ENCODE measurements at places on chromosomes 2 and 18.

DNA sequence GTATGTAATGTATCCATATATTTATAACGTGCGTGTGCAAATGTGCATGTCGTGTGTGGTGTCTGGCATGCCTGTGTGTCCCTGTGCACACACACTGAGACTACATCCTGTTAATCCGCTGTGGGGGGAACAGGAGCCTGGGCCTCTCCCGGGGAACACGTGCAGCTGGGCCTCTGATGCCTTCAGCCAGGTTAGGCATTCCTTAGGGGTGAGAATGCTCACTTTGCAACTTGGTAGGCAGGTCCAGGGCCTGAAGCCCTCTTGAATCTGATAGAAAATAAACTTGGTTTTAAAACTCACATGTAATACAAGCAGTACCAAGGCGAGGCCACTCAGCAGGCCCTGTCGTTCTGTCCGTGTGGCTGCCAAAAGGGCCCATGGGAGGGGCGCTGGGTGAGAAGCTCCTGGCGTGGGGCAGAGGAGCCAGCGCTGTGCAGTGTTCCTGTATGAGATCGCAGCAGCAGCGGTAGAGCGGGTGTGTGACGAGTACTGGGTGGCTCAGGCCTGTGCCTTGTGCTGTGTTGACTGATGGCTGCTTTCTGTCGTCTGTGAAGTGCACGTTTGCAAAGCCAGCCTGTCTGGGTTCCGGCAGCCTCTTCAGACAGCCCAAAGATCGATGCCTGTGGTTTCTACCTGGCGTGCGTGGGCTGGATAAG is 16.2 kb downstream of the SALL3 start:
- DNase-seq, result no peak

- DNase-seq, result no peak
Observed at GRCh38 chr2:74619651-74620297, 28.4 kb downstream of the M1AP start.

DNA sequence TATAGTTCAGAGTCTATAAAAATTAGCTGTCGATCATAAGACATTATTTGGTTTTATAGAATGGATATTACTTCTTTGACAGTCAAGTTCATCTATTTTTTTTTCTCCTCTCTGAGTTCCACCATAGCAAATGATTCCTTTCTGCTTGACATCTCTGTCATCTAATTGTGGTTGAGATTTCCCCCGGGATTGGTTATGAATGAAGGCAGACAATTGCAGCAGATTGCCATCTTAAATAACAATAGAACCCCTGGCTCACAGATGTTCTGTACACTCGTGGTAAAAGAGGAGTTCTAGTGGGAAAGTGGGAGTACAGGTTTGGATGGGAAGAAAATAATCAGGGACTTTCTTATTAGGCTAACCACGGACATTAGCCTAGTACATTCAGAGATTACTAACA is 292.1 kb upstream of the NRXN1 start:
- no peak for DNase-seq

- no peak for DNase-seq
Observed at GRCh38 chr2:29105375-29105774, 9.8 kb upstream of the CLIP4 start.

- no peak for DNase-seq
Observed at GRCh38 chr18:54690198-54690597, 99.2 kb downstream of the DYNAP start.

DNA sequence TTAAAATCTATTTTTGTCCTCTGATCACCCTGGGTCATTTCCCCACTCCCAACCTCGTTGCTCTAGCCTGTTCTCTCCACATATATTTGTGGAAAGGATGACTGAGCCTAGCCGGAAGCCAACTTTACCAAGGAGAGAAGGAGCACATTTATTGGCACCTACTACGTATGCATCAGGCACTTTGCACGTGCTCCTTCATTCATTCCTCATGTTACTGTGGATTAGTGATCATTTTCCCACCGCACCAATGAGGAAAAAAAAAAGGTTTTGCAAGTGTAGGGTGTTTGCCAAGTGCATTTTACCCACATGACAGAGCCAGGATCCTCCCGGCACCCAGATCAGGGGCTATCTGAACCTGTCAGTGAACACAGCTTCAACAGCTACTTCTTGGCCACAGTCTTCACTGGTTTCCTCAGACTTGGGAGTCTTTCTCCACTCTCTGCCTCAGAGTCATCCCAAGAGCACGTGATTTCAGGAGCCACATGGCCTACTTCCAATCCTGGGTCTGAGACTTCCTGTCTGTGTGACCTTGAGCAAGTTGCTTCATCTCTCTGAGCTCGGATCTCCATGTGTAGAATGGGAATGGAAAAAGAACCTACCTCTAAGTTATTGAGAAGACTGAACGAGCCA is 1.9 kb upstream of the C1QL2 start:
- no peak for DNase-seq

DNA sequence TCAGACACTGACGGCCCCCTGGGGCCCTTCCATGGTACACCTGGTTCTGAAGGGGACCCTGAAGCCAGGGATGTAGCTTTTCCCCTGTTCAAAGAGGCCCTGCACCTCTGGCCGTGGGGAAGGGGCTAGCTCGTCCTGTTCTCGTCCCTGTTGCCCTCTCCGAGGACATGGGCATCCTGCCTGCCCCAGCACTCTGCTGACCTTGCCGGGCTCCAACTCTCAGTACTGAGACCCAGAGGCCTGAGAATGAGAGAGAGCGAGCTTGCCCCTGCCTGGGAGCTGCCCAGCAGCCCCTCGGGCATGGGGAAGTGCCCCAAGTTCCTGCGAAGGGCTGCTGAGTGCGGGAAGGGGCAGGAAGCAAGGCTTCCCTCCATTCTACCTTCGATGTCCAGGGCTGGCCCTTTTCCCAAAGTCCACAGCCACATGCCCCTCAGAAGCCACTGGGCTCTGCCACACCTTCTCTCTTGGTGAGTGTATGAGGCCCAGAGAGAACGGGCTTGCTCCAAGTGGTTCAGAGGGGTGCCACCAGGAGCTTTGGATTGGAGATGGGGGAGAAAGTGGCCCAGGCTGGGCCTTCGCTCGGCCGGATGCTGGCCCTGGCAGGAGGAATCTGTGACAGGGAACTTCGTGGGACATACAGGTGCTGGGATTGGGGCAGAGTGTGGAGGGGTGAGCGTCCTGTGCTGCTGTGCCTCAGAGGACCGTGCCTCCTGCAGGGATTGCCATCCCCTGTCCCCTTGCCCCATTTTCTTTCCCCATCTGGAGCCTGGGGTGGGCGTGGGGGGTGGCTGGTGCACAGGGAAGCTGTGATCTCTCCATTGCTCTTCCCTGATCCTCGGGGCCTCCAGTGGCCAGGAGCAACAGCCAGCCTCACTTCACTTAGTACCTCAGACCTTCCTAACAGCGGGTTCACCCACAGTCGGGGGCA is 50.8 kb downstream of the KCNIP3 start:
- DNase-seq, result no peak

DNA sequence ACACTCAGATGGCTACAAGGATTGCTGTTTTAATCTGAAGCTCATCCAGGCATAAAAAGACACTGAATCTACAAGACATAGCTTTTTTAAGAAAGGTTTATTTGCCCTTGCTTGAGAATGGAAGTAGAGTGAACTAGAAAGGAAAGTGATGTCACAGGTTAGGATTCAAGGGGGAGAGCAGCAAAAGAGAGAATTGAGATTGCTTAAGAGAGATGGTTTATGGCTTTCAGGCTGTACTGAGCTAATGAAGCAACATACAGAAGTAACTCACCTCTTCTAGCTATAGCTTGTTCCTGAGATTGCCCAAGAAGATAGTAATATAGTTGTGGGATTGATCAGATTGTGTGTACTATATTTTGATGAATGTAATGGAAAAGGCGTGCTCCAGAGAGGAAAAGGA is 26.1 kb upstream of the ACVR2A start:
- no peak for DNase-seq

DNA sequence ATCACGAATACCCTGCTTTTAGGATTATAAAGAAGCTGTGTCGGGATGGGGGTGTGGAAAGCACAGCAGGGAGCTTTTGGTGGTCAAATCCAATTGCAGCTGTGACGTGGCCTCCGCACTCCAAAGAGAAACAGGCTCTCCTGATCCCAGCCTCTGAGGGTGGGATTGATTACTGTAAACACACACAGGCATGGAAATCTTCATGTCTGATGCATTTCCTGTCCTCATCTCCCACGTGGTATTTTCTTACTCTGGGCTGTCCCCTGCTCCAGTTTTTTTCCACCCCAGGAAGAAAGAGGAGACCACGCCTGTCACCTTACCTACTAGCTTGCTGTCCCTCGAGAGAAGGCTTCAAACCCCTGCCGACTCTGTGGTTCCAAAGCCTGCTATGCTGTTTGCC is 22.7 kb downstream of the RNF152 start:
- no peak for DNase-seq

- DNase-seq, result no peak
Observed at GRCh38 chr2:99754210-99754609, 264.4 kb upstream of the REV1 start.

- DNase-seq, result no peak
Observed at GRCh38 chr18:23228102-23229061, 93.1 kb downstream of the CABLES1 start.

- DNase-seq, result no peak
Observed at GRCh38 chr2:99715956-99716355, 226.1 kb upstream of the REV1 start.

- DNase-seq, result no peak
Observed at GRCh38 chr2:233329489-233330135, 22.0 kb downstream of the SAG start.

GRCh38 chr2:168293766-168294165 is 46.4 kb upstream of the STK39 start:
- no peak for DNase-seq

DNA sequence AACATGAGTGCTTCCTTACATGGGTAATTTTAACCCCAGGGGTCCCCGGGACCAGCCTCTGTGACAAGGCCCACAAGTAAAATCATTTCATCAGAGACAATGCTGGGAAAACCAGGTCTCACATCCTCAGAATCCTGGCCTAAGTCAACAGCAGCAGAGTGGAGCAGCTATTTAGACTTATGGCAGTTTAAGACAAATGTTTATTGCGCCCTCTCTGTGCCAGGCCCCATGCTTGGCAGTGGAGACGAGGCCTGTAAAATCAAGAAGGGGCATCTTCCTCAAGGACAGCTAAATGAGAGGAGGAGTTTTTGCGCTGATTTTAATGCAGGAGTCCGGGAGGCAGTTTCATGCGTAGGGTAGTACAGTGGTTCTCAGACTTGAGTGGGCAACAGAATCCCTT is 56.0 kb upstream of the ACAA2 start:
- no peak for DNase-seq

- DNase-seq, result no peak
Observed at GRCh38 chr2:20330192-20330591, 20.5 kb downstream of the PUM2 start.

- DNase-seq, result no peak
Observed at GRCh38 chr2:44480068-44480467, 118.3 kb downstream of the CAMKMT start.

- DNase-seq, result no peak
Observed at GRCh38 chr2:164203131-164203530, 418.2 kb downstream of the GRB14 start.

GRCh38 chr2:142495141-142495540 is 364.3 kb upstream of the LRP1B start:
- DNase-seq, result no peak

DNA sequence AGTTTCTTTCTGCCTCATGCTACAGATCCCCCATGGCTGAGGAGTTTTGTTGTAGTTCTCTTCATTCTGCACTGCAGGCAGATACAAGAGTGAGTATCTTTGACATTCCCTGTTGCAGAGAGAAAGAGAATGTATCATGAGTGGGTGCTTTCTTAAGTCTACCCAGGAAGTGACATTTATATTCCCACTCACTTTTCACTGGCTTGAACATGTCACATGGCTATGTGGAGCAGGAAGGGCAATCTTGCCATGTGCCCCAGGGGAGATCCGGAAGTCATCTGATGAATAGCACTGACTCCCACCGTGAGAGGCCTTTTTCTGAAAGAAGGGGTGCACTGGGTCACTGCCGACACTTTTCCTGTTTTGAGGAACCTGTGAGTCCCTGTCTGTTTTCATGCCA is 66.4 kb upstream of the BOD1L2 start:
- no peak for DNase-seq

DNA sequence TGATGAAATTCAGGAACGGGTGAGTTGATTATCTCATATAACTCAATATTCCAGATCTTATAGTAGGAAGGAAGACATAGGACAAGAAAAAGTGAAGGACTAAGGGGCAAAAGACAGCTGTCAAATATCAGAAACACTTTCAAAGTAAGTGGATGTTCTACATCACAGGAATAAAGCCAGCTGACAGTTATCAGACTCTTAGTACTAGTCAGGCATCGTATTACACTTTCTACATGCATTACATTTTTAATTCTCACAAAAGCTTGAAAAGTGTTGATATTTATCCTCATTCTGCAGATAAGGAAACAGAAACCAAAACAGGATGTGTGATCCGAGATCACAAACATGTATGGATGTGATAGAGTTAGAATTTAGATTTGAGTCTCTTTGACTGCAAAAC is 63.4 kb downstream of the DNAH6 start:
- DNase-seq, result no peak

GRCh38 chr2:157245846-157246764 is 11.4 kb upstream of the GALNT5 start:
- no peak for DNase-seq

All from T-helper 9 cell (primary cell).